ENCODE measurements at places on chromosomes 16 and 17.

DNA sequence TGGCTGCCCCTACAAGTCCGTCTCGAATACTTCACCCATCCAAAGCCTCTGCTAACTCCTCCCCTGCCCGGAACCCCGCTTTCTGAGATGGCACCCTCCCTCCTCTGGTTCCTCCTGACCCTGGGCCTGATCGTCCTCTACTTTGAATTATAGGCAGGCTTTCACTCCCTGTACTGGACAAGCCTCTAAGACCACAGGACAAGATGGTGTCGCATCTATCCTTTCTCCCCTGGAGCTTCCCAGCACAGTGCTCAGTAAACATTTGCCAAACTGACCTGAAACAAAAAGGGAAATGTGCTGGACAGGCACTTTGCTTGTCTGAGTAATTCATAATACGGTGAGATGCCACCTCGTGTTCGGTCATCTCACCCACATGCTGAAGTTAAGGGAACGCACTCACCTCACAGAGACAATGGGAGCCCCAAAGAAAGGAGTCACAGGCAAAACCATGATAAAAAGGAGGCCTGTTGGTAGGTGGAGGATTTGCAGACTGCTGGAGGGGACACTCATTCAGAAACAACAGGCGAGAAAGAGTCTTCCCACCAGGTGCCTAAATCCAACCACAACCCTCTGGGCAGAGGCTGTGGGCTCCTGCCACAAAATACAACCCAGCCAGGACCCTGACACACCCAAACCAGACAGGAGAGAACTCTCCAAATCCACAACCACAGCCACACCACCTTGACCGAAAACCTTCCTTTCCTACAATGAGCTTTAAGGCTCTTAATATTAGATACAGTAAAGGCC lies 28.2 kb downstream of the SNN start:
- DNase-seq = no peak

DNA sequence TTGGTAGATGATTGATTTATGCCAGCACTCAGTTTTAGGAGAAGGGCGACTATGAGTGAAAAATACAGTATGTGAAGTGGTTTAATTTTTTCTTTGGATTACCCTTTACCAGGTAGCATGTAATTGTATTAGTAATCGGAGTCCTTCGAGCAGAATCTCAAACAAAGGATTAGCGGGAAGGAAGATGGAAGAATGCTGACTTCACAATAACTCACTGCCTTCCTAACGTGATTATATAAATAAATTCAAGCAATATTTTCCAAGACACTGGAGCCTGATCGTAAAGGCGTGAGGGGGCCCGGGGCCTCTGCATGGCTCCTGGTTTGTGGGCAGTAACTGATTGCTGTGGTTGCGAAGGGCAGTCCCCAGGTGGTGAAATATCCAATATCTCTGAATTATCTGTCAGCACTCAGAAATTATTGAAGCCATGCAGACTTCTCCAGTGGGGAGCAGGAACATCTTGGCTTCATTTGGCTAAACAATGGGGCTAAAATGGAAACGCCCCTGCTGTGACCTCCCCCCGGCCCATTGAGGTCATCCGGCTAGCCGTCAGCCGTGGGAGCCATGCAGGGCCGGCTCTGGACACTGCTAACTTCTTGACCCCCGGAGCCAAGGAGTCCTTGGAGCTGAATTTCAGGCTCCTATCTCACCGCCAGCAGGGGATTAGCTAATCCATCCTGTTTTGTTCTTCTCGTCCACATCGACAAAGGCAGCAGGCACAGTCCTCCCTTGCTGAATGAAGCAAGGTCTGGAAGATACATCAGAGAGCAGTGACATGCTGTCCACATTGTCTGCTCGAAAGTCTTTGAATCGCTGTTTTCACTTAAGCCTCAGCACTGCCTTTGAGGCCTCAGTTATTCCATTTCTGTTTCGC lies 295.9 kb upstream of the N4BP1 start:
- DNase-seq = no peak

DNA sequence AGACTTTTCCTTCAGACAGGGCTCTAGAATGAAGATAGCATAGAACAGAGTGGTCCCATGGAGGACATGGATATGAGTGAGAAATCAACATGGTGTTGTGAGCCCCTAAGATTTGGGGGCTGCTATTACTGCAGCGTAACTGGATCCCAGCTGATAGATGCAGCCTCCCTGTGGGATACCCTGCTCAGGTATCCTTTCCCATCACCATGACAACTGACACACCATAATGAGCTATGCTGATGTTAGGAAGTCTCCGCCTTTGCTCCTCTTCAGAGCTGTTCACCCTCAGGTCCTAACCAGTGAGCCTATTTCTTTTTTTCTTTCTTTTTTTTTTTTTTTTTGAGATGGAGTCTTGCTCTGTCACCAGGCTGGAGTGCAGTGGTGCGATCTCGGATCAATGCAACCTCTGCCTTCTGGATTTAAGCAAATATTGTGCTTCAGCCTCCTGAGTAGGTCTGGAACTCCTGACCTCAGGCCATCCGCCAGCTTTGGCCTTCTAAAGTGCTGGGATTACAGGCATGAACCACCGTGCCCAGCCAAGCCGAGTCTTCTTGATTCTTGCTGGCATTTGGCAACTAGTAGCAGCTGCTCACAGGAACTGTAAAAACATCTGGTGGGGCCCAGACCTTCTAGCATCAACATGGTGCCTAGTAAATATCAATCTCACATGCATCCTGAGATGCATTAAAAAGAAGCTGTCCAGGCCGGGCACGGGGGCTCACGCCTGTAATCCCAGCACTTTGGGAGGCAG lies 17.1 kb downstream of the STX4 start:
- DNase-seq = no peak

GRCh38 chr17:2852221-2852620 lies 56.0 kb downstream of the RAP1GAP2 start:
- DNase-seq = no peak

GRCh38 chr16:66121466-66121865 lies 245.0 kb upstream of the CDH5 start:
- no peak for DNase-seq

DNA sequence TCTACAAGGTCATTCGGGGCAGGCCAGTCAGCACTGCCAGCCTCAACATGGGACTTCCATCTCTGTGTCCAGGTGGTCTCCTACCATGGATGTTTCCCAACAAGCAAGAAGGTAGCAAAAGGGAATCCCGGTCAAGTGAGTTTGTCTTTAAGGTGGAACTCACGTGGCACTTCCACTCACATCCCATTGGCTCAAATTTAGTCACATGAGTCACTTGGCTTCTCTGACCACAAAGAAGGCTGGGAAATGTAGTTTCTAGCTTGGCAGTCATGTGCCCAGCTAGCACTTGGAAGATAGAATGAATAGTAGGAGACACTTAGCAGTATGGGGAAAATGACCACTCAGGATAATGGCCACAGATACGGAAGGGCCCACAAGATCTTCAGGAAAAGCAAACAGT lies 106.6 kb downstream of the AIPL1 start:
- DNase-seq = no peak
